Foreskin keratinocyte (primary cell): ENCODE measurements at places on chromosomes 7 and 10.

DNA sequence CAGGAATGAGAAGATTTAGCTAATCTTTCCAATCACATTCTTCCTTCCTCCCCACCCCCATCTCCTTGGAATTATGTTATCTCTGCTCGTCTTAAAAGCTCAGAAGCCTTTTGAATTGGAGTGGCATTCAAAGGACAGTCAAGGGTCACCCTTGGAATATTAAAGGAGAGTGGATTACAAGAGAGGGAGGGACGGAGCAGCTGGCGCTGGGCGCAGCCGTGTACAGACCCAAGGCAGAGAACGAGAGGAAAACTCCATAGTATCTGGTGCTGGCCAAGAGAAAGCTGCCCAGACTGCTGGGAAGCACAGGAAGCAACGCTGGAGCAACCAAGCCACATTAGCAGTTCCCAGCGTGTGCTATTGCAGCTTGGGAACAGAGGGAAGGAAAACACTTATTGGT is 95.7 kb downstream of the POU6F2 start:
- no peak for DNase-seq

GRCh38 chr7:39051707-39052106 is 74.0 kb downstream of the POU6F2 start:
- no peak for DNase-seq

- DNase-seq, result no peak
Observed at GRCh38 chr10:35578618-35578956, 26.6 kb upstream of the GJD4 start.

DNA sequence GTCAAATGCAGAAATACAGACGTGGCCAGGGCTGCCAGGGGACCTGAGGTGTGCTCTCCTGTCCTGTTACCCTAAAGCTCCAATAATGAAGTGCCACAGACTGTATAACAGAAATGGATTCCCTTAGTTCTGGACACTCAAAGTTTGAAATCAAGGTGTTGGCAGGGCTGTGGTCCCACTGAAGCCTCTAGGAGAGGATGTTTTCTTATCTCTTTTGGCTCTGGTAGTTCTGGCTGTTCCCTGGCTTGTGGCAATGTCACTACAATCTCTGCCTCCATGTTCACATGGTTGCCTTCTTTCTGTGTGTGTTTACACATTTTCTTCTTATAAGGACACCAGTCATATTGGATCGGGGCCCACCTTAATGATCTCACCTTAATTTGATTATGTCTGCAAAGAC is 15.3 kb upstream of the EEPD1 start:
- no peak for DNase-seq
